ENCODE measurements at places on chromosomes 12 and 14.

GRCh38 chr12:132481771-132482745 is 7.9 kb upstream of the FBRSL1 start:
- no peak for DNase-seq

- no peak for DNase-seq
Measured at GRCh38 chr14:24406416-24406815, 7.6 kb downstream of the NYNRIN start.

GRCh38 chr12:120853188-120853587 is 51.0 kb downstream of the SPPL3 start:
- no peak for DNase-seq

- DNase-seq, result no peak
Measured at GRCh38 chr14:31006703-31007102, 18.7 kb upstream of the AP4S1 start.

GRCh38 chr12:52873832-52874572 is 25.2 kb upstream of the KRT78 start:
- peak; percentile 87 for DNase-seq

GRCh38 chr12:26622601-26623000 is 210.4 kb downstream of the ITPR2 start:
- DNase-seq, result no peak
